Activated T-helper 9 cell treated with anti-CD3 and anti-CD28 coated beads, Interleukin-2, amount 50 U/mL, for 16 hours (primary cell): ENCODE measurements at places on chromosomes 6 and 20.

GRCh38 chr6:17914651-17915050, 72.8 kb downstream of the KIF13A start:
- DNase-seq, result no peak

DNA sequence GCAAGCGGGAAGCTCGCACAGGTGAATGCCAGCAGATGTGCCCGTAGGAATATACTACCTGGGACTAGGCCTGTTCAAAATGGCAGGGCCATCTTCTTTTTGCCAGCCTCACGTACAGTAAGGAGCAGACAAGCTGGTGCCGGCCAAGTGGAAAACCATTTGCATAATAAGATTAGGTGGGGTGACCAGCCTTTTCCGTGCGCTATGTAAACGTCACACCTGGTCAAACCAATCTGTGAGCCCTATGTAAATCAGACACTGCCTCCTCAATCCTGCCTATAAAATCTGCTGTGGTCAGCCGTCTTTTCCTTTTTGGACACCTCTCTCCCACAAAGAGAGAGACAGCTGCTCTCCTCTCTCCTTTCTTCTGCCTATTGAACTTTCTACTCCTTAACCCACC, 60.8 kb upstream of the TMEM30A start:
- DNase-seq, result no peak

- peak; percentile 17 for DNase-seq
Measured at GRCh38 chr20:32484225-32484957, 100.7 kb downstream of the NOL4L start.

- no peak for DNase-seq
Measured at GRCh38 chr20:57964011-57964862, 254.4 kb upstream of the PMEPA1 start.

DNA sequence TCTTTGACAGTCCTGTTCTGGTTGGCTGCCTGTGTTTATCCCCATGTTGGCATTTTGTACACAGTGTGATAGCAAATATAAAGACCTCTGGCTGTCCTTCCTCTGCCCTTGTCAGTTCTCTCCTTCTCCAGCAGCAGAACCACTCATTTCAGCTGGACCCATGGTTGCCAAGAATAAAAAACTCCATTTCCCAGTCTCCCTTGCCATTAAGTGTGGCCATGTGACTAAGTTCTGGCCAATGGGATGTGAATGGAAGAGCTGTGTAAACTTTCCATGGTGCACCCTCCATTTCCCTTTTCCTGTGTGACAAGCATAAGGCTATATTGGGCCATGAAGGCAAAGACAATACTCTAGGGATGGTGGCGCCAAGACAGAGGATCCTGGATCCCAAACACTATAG, 78.4 kb upstream of the TBC1D7 start:
- DNase-seq, result no peak

GRCh38 chr6:10347561-10348327, 67.1 kb downstream of the TFAP2A start:
- DNase-seq, result no peak

- no peak for DNase-seq
Measured at GRCh38 chr6:119076576-119077390, 1.7 kb downstream of the FAM184A start.

DNA sequence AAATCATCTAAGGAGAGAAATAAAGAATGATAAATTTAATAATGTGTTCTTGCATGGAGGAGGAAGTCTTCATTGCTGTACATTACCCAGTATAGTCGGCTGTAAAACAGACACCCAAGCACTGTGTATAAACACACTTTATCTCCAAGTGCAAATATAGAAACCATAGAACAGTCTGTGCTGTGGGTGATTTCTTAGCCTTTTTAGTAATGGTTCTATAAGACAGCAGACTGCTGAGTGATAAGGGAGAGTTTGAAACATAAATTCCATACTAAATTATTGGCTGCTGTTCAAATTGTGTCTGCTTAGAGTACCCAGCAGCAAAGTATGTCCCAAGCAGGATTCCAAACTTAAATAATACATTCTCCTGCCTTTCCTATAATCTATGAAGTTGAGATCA, 4.6 kb downstream of the FILIP1 start:
- no peak for DNase-seq
